AG04449 (cell line): ENCODE measurements at places on chromosomes 11 and 22.

GRCh38 chr11:65895482-65895981 lies 4.7 kb downstream of the FOSL1 start:
- no peak for DNase-seq

GRCh38 chr22:48473202-48473601 lies 1354.5 kb downstream of the BRD1 start:
- no peak for DNase-seq

DNA sequence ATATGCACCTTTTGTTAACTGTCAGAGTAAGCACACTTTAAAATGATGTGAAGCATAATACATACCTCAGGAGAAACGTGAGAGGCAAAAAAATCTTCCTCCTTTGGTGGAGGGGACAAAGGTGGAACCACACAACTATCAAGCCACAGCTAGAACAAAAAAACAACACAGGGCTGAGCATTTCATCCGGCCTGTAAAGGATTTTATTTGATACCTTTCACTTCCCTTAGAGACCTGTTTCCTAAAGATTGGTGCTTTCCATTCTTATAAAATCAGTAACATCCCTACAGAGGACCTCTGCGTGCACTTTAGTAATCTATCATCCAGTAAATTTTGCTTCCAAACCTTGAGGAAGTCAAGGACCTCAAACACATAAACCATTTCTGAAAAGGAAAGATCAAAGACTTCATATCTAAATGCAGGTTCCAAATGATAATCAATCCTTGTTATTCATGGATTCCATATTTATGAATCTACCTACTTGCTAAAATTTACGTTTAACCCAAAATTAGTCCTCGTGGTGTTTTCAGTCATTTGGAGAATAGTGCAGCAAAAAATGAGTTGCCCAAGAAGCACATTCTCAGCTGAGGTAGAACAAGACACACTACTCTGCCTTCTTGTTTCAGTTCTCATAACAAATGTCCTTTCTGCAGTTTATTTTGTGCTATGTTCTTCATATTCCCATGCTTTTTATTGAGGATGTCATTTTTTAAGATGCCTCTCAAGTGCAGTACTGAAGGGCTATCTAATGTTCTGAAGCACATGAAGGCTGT lies 22.7 kb downstream of the ARFGAP3 start:
- DNase-seq, result no peak

- no peak for DNase-seq
These were observed 13.5 kb upstream of the OSBP2 start for GRCh38 chr22:30680991-30681770.

DNA sequence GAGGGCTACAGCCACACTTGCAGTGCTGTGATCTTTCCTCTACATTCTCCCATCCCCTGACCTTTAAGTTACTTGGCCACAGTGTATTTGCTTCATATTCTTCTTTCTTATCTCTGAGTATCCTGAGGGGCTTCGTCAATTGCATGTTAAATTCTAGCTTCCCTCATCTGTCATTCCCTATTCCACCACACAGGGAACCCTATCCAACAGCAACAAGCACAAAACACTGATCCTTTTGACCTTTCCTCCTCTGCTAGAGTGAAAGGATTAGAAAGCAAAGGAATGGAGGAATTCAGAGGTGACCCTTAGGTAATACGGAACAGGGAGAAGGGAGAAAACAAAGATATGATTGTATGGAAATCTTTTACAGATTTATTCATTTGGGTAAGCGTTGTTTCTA lies 1061.7 kb upstream of the TENM4 start:
- DNase-seq, result no peak

GRCh38 chr11:12075822-12076821 lies 34.3 kb upstream of the MICAL2 start:
- DNase-seq, result peak; percentile 100

- DNase-seq, result no peak
These were observed 280.7 kb downstream of the DLG2 start for GRCh38 chr11:85346484-85346883.

DNA sequence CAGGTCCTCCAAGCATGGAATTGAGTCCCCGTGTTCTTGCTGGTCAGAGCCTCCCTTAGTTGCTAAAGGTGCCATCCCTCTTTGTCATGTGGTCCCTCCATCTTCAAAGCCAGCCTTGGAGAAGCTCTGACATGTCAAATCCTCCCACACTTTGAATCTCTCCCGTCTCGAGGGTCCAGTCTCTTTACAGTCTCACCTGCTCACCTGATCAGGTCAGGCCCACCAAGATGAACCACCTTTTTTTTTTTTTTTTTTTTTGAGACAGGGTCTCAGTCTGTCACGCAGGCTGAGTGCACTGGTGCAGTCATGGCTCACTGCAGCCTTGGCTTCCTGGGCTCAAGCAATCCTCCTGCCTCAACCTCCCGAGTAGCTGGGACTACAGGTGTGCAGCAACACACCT lies 100.3 kb upstream of the PRR5 start:
- no peak for DNase-seq

- DNase-seq, result no peak
These were observed 39.0 kb downstream of the GRAMD1B start for GRCh38 chr11:123469089-123469488.

GRCh38 chr11:122082205-122082604 lies 33.8 kb downstream of the BLID start:
- no peak for DNase-seq

GRCh38 chr11:111797145-111797581 lies 31.0 kb upstream of the PPP2R1B start:
- DNase-seq, result no peak

- no peak for DNase-seq
These were observed 95.5 kb downstream of the WNT7B start for GRCh38 chr22:45881524-45881875.

GRCh38 chr11:117868815-117869561 lies 7.5 kb downstream of the FXYD6 start:
- DNase-seq, result no peak

DNA sequence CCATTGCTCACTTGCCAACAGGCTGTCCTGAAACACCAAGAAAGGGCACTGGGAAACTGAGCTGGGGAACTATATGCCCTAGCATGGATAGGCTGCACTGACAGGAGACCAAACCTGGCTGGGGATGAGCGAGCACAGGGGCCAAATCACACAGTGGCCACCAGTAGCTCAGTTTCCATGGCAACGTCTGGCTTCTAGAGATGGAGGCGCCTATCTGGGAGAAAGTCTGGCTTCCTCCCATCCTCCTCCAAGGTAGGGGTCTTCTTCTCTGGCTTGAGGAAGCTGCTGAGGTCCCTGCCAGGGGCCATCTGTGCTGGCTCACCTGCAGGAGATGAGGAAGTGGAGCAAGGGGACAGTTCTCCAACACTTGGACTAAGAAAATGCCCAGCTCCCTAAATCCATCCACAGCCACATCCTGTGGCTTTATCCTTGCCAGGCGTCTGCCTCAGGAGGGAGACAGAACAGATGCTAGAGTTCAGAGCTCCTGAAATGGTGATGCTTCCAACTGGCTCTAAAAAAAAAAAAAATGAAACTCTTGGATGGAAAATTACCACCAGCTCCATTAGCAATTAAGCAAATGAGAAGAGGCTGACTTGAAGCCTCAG lies 48.3 kb downstream of the SYT13 start:
- no peak for DNase-seq

GRCh38 chr11:79413268-79413667 lies 27.6 kb downstream of the TENM4 start:
- DNase-seq, result peak; percentile 84

DNA sequence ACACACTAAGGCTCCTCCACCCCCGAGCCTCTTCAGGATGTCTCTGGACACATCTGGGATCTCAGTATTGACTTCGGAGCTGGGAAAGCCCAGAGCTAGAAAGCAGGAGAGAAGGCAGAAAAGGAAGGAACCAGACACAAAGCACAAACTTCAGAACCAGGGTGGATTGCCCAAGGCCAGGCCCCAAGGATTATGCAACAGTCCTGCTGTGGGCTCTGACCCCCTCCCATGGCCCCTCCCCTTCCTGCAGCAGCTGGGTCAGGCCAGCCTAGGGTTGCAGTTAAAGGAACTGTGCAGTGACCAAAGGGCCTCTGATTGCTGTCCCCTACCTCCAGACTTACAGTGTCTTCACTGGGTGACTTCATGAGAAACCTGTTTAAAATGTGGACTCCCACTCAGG lies 5.3 kb downstream of the KCNE3 start:
- DNase-seq, result no peak

GRCh38 chr22:39655831-39656230 lies 85.3 kb downstream of the CACNA1I start:
- DNase-seq, result no peak
